ENCODE measurements at places on chromosomes 13 and 19.

GRCh38 chr19:19276386-19276785 lies 3.3 kb upstream of the TM6SF2 start:
- DNase-seq, result no peak

DNA sequence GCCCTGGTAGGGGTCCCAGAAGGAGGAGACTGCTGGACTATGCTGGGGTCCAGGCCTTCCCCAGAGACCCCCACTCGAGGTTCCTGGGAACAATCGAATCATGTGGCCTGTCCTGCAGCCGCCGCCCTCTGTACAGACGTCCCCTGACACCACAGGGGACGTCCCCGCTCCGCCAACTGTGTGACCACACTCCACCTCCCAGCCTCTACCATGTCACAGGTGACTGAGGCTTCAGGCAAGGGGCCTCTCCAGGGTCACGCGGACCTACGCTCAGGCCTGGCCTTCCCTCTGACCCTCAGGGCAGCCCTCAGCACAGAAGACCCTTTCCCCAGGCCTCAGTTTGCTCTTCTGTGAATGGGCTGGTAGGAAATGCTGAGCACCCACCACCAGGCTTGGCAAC lies 13.1 kb upstream of the TMEM161A start:
- no peak for DNase-seq

GRCh38 chr19:20325151-20325550 lies 158.1 kb downstream of the ZNF486 start:
- DNase-seq, result no peak

- peak; percentile 78 for DNase-seq
Measured at GRCh38 chr19:38852231-38853044, 2.7 kb upstream of the HNRNPL start.

DNA sequence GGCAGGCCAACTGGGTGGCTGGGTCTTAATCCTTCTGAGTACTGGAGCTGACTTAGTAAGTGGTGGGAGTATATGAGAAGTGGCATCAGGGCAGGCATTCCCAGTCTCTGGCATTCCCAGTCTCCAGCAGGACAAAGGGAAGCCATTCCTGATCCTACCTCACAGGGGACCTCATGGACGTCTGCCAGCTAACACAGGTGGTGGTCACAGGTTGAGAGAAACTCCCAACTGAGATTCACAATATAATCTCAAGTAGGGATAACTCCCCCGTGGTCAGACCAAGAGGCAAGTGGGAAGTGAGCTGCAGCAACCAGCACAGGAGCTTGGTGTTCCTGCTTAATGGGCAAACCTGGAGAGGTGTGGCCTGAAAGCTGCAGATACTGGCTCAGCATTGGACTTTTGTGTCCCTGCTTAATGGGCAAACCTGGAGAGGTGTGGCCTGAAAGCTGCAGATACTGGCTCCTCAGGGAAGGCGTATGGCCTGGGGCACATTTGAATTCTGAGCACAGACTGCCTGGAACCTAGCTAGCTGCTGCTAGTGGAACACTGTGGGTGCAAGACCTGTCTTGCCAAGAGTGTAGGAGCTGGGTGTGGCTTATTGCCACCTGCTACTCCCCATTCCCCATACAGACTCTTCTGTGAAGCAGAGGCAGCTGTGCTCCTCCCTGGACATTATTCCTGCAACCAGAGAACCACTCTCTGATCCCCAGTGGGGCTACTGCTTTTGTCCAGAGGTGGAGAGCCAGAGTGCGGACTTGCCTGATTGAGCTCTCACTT lies 25.9 kb upstream of the OR10H2 start:
- no peak for DNase-seq

- DNase-seq, result no peak
Measured at GRCh38 chr19:19655051-19655594, 8.4 kb downstream of the ATP13A1 start.

DNA sequence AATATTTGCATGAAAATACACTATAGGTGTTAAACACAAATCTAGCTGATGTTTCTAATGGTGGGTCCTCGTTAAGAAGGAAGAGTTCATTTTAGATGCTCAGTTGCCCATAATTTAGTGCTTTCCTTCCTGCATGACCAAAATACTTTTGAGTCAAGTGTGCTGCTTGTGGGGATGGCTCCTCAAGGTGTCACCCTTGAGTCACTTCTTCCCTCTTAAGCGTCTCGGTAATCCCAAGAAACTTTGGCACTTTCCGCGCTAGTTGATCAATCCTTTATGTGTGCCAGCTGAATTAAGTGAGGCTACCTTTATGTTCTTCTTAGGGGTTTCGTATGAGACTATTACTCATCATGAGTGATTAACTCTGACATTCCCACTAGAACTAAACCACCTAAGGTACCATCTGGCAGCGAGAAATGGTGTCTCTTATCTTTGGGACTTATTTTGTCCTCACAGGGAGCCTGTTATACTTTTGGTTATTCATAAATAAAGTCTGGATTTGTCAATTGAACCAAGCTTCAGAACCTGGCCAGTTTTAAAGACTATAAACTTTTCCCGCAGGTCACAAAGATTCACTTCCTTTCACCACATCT lies 106.8 kb downstream of the NHLRC3 start:
- DNase-seq, result peak; percentile 49

DNA sequence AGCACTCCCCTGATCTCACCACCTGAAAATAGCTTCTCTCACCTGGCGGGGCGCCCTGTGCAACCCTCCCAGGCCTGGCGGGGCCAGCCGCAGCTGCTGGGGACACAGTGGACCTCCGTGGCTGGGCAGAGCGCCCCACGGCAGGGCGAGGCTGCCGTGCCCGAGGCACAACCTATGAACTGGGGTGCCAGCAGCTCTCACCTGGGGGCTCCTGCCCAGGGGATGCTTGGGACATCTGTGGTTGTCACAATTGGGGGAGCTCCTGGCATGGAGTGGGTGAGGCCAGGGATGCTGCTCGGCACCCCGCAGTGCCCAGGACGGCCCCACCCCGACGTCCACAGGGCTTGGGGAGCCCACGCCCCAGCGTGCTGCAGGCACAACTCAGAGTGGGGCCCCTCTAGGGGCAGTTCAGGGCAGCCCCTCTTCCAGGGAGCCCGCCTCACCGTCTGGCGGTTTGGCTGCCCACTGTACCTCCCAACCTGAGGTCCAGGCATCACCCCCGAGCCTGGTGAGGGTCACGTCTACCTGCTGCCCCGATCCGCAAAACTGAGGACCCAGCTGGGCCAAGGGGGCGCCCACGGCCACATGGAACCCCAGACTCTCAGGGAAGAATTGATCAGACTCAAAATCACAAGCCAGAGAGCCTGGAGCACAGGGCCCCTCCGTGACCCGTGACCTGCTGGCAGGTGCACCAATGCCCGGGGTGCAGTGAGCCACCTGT lies 5.7 kb downstream of the TMEM259 start:
- DNase-seq, result no peak

DNA sequence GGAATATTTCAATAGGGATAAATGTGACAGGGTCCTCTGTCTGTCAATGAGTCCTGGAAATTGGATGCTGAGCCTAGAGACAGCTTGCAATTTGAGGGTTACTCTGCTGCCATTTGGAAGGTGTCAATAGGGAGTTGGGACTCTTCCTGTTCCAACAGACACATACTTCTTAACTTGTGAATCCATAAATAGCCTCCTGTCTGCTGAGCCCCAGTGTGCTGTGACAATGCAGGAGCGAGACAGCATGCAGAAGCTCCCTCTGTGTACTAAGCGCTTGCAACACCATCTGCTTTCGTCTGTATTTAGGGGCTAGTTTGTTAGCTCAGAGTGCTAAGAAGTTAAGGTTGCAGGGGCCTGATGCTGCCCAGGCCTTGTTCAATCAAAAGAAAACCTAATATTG lies 58.5 kb upstream of the GPR12 start:
- DNase-seq, result no peak

DNA sequence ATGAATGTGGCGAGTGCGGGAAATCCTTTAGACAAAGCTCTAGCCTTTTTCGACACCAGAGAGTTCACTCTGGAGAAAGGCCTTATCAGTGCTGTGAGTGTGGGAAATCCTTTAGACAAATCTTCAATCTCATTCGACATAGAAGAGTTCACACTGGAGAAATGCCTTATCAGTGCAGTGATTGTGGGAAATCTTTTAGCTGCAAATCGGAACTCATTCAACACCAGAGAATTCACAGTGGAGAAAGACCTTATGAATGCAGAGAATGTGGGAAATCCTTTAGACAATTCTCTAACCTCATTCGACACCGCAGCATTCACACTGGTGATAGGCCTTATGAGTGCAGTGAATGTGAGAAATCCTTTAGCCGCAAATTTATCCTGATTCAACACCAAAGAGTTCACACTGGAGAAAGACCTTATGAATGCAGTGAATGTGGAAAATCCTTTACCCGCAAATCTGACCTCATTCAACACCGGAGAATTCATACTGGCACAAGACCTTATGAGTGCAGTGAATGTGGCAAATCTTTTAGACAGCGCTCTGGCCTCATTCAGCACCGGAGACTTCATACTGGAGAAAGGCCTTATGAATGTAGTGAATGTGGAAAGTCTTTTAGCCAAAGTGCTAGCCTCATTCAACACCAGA lies 5.7 kb downstream of the ZNF551 start:
- DNase-seq, result no peak

All from T-helper 2 cell (primary cell).